Activated CD4-positive, alpha-beta T cell treated with anti-CD3 and anti-CD28 coated beads, Interleukin-2, amount 50 U/mL, for 1 hour (primary cell): ENCODE measurements at places on chromosomes 1 and 21.

DNA sequence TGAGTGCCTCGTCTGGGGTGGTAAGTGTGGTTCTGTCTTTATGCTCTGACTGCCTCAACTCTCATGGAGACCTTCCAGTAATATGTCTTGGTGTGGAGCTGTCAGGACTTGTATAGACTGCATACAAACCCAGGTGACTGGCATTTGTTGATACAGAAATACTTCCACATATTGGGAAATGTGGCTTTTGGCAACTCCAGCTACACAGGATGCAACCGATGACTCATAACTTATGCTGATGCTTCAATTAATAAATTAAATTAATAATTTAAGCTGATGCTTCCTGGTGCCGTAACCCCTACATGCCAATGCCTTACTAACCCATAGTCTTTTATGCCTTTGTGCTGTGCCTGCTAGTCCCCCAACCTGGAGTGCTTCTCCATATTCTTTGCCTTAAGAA lies 72.3 kb upstream of the ARTN start:
- no peak for DNase-seq

DNA sequence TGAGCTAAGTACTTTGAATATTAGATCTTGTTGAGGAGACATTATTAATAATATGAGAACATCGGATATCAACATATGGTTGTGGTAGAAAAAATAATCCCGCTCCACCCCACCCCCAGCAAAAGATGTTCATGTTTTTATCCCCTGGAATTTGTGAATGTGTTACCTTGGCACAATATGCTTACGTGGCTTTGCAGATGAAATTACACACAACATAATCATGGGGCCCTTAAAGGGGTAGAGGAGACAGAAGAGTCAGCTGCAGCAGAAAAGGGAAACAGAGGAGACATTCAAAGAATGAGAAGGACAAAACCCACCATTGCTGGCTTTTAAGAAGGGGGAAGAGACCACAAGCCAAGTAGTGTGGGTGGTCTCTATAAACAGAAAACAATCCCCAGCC lies 104.1 kb downstream of the SEC16B start:
- no peak for DNase-seq

DNA sequence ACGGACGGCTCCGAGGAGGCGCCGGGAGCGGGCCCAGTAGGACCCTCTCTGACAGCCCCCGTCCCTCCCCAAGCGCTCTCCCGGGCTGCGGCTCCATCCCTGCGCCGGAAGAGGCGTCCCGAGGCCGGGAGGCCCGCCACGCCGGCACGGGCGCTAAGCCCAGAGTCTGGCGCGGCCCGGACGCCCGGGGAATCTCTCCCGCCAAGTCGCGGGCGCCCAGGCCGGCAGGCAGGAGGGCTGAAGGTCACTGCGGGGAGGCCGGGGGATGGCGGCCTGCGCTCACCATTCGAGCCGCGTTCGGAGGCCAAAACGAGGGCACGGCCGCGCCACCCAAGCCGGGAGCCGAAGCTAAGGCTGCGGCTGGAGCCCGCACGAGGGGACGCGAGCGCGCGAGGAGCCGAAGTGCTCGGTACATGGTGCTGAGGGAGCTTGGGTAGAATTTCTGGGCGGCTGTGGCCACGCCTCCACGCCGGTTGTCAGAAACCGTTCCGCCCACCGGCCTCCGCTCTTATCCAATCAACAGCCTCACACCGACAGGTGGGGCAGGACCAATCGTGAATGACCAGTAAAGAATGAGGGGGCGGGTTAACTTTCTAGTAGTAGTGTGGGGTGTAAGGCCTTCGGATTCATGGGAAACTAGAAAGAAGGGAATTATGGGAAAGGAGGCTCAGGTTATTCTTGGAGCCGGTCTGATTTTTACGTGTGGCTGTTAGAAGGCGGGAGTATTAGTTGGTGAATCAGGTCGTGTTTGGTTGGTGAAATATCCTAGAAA lies at the start of gene FH:
Gene FH (minus strand): TSS at position 448 of the 772 bp plus-strand sequence. CDS start 33 bp downstream, at position 415.
- peak; percentile 93 for DNase-seq

DNA sequence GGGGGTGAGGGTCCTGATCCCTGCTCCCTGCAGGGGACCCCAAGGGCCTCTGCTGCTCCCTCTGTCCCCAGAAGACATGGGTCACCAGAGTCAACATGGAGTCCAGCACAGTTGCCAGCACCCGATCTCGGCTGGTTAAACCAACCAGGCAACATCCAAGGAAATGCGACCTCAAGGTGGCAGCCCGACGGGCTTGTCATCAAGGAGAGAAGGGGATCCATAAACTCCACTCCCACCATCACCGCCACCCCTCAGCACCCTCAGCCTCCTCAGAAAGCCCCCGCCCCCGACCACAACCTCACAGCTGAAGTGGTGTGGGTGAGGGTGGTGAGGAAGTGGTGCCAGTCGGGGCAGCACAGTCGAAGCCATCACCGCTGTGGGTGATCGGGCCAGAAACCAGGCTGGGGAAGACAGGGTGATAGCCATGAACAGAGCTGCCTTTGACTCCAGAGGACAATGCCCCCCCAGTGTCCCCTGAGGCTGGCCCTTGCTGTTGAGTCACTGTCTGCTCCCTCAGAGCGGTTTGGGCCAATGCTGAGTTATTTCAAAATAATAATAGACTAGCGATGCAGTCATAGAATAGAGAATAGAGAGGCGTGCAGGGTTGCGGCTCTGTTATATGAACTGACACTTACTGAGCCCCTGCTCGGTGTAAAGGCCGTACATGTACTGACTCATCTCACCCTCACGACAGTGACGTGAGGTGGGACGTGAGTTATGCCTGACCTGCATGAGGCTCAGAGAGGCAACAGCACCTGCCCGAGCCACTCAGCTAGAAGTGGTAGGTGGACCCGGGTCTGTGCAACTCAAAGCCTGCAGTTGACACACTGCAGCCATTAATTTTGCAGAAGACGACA lies 88.7 kb upstream of the IFFO2 start:
- no peak for DNase-seq

GRCh38 chr21:28436286-28436932 lies 556.3 kb downstream of the LTN1 start:
- no peak for DNase-seq

- DNase-seq, result no peak
These were observed 54.7 kb downstream of the ELK4 start for GRCh38 chr1:205576805-205577761.
